Stimulated activated CD8-positive, alpha-beta memory T cell treated with anti-CD3 and anti-CD28 coated beads, Interleukin-2, amount 100 ng/mL, for 1 hour (primary cell): ENCODE measurements at places on chromosomes 5 and 9.

GRCh38 chr9:78439866-78440830 is 143.2 kb downstream of the PSAT1 start:
- no peak for DNase-seq

GRCh38 chr5:39156082-39156481 is 63.3 kb downstream of the FYB1 start:
- no peak for DNase-seq

- DNase-seq, result no peak
Measured at GRCh38 chr9:36938617-36939016, 95.5 kb downstream of the PAX5 start.

GRCh38 chr5:65326922-65327321 is 154.8 kb downstream of the ADAMTS6 start:
- no peak for DNase-seq
